Tibial nerve (tissue), 4 donors: ENCODE measurements at places on chromosomes 12 and 14. TPM values are rescaled to one million over a fixed set of nuclear protein-coding genes. Genes with fewer than 3 reads are reported as not detected.

Gene BTG1
- 54.0 TPM for total RNA-seq

Gene PSMB5
- total RNA-seq = 123 TPM

Gene AKAP3
- total RNA-seq = 3.7 TPM

Gene POLE2
- 2.5 TPM for total RNA-seq

Gene GDF3
- not detected for total RNA-seq

Gene PRIMA1
- total RNA-seq = 46.8 TPM
